ENCODE measurements at places on chromosomes 5 and 9.

- no peak for DNase-seq
Measured at GRCh38 chr5:14036514-14036913, 92.0 kb upstream of the DNAH5 start.

- DNase-seq, result no peak
Measured at GRCh38 chr9:107644733-107645463, 155.3 kb upstream of the KLF4 start.

DNA sequence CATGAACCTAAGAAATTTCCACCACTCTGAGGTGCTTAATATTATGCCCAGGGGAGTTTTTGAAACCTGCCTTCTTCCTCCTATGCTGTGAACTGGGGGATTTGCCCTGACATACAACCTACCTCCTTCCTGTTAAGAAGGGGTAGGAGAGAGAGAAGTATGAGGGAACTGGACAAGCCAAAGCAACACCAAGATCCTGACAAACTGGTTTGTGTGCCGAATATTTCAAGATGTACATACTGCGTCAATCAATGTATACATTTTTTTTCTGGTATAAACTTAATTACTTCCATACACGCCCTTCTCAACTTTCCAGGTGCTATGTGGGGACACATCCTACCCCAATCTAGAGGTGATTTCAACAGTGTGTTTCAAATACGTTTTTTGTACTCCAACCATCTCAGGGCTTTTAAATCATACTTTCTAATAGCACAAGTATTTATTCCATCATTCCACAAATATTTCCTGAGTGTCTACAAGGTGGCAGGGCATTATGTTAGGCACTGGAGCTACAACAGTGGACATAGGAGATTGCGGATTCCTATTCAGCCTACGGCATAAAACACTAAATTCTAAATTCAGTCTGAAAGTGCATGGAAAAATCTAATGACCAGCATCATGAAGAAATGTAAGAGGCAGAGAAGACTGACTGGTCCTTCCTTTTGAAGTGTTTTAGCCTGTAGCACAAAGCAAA is 70.1 kb upstream of the IFNK start:
- no peak for DNase-seq

- DNase-seq, result no peak
Measured at GRCh38 chr5:150946351-150946905, 41.6 kb upstream of the ZNF300 start.

DNA sequence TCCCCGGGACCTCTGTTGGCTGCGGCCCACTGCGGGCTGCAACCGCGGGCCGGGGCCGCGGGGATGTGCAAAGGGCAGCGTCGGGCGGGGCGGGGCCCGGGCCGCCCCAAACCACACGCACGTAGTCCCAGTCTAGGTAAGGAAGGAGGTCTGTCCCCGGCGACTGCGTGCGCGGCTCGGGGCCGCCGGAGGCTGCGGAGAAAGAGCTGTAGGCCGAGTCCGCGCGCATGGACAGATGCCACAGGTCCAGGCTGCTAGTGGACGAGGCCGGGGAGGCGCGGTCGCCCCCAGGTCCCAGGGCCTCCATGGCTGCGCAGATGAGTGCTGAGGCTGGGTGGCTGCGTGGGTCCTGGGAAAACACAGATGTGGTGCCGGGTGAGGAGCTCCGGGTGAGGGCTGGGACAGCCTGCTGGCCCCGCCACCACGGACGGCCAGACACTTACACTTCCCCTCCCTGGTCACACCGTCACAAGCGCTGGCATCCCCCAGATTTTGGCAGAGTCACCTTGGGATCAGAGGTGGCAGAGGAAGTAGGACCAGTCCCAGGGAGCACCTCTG is 4.5 kb downstream of the SHROOM1 start:
- no peak for DNase-seq

DNA sequence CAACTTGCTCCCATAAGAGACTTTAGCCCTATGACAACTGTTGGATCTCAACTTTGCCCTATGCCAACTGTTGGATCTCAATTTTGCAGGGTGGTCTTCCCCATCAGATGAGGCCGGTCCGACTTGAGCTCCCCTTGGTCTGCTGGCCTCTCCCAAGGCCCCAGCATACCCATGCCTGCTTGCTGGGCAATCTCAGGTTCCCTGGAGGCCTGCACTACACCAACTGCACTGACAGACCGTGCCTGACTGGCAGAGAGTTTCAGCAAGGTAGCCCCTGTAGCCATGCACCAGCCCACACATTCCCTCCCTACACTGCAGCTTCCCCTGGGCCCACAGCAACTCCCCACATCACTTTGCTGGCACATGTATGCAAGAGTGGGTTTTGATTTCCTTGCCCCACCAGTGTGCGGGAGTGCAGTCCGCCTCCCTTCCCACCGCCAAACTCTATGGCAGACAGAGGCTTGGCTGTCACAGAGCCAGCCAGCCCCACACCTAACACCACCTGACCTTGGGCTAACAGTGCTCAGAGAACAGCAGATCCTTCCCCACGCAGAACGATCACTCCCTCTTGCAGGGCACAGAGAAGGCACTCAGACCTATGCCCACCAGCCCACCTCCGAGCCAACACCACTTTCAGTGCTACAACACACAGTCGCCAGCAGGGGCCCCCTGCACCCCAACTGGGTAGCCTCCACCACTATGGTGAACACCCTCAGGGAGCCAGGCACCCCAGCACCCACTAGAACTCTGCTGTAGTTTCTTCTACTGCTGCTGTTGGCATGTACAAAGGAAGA is 279.9 kb upstream of the COX7C start:
- DNase-seq, result no peak

DNA sequence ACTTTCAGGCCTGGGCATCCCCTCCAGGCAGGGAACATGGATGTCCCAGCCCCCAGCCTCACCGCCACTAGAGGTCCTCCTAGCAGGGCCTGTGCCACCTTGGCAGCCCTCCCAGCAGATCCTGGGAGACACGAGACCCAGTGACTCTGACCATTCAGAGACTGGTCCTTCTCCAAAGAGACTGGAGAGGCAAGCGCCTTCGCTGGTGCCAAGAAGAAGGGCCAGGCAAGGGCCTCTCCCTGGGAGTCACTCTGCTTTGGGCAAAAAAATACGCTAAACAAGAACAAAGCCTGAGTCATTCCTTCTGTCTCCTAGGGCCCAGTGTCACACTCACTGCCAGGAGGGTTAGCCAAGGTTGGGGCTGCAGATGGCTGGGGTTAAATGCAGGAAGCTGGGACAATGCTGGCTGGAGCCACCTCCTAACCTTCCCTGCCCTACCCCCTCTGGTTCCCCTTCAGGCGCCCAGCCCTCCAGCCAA is 35.3 kb upstream of the SMIM23 start:
- DNase-seq, result no peak

GRCh38 chr5:40396317-40396716 is 283.4 kb upstream of the PTGER4 start:
- DNase-seq, result no peak

DNA sequence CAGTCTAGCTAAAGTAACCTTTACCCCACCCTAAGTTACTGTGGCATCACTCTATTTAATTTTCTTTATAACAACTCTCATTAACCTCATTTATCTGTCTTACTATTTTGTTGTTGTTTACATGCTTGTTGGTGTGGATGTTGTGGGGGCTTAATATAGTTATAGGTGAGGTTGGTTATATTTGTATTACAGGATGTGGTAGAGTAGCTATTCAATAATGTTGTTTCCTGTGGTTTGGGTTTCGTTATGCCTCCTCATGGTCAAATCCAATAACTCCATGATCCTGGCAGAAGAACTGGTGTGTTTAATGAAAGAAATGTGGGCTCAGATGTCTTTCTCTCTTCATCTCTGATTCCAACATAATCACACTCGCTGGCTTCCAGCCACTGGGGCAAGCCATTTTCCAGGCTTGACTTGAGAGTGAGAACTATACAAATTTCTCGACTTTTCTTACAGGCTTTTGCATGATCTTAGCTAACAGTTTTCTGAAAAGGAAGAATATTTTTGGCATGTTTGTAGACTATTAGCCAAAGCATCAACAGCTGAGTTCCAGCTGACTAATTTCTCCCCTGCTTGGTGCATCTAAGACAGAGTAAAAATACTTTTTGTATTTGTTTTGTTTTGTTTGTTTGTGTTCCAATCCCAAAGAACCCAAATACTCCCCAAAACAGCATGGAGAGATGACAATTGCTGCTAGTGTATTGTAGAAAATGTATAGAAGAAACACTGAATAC is 303.7 kb upstream of the PAPPA start:
- no peak for DNase-seq

GRCh38 chr5:33938881-33939280 is 2.7 kb downstream of the RXFP3 start:
- no peak for DNase-seq

GRCh38 chr9:136044207-136044970 is 50.7 kb downstream of the NACC2 start:
- no peak for DNase-seq

DNA sequence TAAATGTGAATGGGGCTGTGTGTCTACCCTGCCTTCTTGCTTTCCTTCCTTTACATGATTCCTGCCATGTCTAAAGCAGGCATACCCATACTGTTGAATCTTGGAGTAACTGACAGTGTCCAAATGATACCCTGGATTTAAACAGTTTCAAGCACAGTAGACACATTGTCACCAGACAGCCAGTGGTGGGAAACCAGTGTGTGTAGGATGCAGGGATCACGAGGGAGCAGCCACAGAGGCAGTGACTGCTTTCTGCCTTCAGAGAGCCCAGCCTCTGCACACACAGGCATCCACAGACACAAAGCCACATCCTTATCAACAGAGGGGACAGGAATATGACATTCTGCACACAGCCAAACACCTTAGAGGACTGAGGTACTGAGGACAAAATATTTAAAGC is 184.2 kb upstream of the TBCA start:
- no peak for DNase-seq

GRCh38 chr5:103369125-103370120 is 110.9 kb downstream of the MACIR start:
- DNase-seq, result no peak

DNA sequence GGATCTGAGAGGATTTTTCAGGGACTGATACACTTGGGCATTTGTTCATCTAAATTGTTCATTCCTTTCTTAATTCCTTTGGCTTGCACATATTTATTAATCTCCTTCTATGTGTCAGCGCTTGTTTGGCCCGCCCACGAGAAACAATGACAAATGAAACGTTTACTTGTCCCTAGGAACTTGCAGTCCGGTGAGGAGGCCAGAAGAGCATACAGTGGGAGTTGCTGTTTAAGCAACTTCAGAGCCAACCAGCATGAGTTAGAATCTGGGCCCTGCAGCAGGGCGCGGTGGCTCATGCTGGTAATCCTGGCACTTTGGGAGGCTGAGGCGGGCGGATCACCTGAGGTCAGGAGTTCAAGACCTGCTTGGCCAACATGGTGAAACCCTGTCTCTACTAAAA is 18.8 kb downstream of the FBXL7 start:
- DNase-seq, result no peak

DNA sequence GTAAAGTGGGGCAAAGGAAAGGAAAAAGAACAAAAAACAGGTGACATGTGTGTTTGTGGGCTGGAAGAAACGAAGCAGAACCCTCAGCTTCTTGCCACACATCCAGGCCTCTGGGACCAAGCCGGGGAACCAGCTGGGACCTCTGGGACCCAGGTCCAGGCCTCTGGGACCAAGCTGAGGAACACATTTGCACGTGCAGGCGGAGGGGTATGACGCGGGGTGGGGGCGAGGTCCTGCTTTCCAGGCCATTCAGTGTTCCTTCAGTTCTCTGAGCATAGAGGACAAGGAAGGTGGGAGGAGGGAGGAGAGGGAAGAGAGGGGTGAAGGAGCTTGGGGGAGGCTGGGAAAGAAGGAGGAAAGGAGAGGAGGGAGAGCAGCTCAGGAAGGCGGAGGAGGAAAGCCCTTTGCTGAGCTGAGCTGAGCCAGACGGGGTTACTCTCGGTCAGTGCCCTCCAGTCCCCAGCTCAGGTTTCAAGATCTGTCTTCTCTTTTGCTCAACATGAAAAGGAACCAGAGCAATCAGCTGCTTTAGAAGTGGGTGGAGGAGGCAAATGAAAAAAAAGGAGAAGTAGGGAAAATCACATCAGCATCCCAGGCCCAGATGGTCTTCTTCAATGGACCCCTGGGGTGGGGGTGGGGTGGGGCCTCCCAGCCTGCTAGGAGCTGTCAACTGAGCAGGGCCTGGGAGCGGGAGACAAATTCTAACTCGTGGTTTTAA is 59.1 kb downstream of the ABCA1 start:
- DNase-seq, result no peak

DNA sequence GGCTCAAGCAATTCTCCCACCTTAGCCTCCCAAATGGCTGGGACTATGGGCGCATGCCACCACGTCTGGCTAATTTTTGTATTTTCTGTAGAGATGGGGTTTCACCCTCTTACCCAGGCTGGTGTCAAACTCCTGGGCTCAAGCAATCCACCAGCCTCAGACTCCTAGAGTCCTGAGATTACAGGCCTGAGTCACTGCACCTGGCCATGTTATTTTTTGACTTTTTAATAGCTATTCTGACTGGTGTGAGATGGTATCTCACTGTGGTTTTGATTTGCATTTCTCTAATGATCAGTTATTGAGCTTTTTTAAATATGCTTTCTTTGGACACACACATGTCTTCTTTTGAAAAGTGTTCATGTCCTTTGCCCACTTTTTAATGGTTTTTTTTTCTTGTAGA is 38.2 kb downstream of the FBXW2 start:
- no peak for DNase-seq

DNA sequence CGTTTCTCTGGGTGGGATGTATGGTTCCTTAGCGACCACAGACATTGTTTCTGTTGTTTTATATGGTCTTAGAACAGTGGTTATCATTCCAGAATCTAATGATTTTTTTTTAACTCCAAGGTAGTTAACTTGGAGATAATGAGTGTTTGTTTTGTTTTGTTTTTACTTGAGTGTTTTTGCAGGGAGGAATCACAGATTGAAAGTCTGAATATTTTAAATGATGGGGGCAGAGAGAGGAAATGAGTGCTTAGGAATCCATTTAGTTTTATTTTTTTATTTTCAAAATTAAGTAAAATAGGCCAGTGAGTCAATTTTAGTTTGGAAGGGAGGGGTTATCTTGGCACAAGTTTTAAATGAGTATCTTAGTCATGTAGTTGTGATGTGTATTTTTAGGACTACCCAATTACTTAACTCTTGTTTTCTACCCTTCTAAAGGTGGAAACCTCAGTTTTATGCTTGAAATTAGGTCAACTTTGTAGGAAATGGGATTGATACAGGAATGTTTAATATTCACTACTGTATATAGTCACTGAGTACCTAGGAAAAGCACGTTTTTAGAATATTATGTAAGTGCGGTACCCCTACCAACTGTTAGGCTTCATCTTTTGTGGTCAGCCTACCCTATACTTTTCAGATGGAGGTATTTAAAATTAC is 2.0 kb downstream of the UBE2R2 start:
- no peak for DNase-seq

- DNase-seq, result no peak
Measured at GRCh38 chr5:153223376-153223775, 267.1 kb upstream of the GRIA1 start.

- DNase-seq, result no peak
Measured at GRCh38 chr9:93223260-93224180, 39.6 kb downstream of the WNK2 start.

- DNase-seq, result no peak
Measured at GRCh38 chr5:173278172-173278571, 43.2 kb upstream of the NKX2-5 start.
